ENCODE measurements at places on chromosomes 11 and 22.

DNA sequence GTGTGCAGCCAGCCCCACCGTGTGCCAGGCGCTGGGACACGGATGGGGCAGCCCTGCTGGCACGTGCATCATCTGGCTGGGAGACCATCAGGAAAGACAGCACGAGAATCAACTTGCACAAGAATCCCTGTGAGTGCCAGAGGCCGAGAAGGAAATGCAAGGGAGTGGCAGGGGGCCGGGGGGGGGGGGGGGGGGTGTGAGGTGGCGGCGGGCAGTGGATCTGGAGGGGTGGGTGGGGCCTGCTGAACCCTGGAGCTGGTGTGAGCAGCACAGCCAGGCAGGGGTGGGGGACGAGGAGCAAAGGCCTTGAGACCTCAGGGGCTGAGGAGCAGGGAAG, 14.0 kb upstream of the FLRT1 start:
- DNase-seq: no peak

DNA sequence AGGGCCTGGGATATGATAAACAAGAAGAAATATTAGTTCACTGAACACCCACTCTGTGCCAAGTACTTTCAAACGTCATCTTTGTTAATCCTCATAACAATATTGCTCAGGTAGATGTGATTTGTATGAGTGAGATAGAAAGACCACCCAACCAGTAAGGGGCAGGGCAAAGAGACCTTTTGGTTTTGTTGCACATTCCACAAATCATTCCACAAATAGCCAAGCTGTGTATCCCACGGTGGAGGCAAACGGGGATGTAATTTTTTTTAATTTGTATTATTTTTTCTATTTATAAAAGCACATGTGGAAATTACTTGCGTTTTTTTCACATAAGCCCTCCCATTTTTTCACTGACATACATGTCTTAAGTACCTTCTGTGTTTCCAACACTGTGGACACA, 29.0 kb downstream of the LAYN start:
- no peak for DNase-seq

DNA sequence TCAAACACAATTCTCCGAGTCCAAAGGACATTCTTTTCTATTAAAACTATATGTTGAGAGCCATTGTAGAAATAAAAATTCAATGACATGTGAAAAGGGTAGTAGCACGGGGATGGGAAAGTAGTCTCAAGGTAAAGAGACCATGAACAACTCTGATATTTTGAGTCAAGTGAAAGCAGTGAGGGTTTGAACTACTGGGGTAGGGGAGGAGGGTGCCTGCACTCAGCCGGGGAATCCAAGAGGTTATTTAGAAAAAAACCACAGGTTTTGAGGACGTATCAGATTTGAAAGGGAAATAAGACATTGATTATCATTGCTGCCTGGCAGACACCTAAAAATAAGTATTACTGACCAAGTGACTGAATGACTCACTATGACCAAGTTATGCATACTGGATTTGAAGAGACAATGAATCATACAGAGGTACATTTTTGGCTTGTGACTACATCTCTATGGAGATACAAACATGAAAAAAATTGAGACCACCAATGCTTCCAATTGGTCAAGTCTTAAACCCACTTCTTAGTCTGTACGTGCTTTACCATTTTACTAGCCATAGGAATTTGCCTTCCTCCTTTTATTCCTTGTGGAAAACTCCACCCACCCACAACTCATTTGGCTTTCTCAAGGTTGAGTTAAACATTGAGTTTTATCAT, 2.2 kb upstream of the OR52H1 start:
- no peak for DNase-seq

- no peak for DNase-seq
Measured at GRCh38 chr11:59787255-59787588, 23.4 kb downstream of the MRPL16 start.

- no peak for DNase-seq
Measured at GRCh38 chr11:116275635-116276034, 497.2 kb downstream of the BUD13 start.

DNA sequence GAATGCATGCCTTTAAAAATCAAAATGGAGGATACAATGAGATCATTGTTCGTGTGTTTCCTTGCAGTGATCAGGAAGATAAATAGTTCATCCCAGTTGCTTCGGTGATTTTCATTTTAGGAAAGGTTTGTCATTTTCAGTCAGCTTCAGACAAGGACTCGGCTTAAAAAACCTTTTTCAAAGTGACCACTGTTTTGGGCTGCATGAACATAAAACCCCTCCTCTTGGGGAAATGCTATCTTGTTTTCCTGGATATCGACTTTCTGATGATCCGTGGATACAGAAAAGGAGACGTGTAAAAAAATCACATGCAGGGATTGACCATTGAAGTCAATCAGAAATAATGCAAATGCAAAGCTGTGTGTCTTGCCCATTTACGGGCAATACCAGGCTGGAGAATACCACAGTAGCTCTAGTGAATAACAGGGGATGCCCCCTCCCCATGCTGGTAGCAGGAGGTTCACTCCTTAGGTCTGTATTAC, 146.8 kb downstream of the MAML2 start:
- no peak for DNase-seq

GRCh38 chr11:83571302-83571701, 285.1 kb upstream of the CCDC90B start:
- no peak for DNase-seq

- no peak for DNase-seq
Measured at GRCh38 chr11:72681226-72682153, 7.3 kb upstream of the PDE2A start.

GRCh38 chr11:46639197-46639839, 22.0 kb downstream of the ATG13 start:
- no peak for DNase-seq

DNA sequence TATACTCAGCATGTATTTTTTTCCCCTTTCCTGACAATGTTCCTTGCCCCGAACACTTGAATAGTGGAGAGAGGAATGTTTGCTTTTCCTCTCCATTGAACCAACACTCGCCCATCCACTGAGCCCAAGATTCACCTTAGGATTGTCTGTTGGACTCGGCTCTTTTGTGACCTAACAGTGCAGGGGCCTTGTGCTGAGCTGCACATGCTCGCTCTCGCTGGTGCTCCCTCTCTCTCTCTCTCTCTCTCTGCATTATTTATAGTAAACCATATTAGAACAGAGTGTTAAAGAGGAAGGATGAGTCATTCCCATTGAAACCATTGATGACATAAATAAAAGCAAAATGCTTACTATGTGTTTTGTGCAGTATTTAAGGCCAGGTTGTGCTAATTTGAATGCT, 20.7 kb downstream of the ZBTB16 start:
- no peak for DNase-seq

- no peak for DNase-seq
Measured at GRCh38 chr22:23579870-23580575, at the start of gene IGLL1. IGLL1 (minus strand) TSS chr22:23580290; CDS start chr22:23580190, 100 bp downstream.

DNA sequence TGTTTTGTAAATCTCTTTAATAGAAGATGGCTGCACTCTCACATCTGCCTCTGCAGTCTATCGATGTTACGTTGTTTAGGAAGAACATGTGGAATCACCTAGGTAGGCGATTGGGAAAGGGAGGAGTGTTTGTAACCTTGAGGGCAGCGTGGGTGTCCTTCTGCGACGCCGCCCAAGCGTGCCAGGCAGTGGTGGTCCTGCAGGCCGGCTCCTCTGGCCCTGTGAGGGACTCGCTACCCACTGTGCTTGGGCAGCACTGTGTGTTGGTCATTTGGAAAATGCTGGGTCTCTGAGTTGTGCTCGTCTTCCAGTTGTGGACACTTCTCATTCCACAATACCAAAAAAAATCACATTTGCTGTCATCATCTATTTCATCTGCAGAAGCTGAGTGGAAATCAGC, 29.1 kb downstream of the CTTN start:
- DNase-seq: no peak

DNA sequence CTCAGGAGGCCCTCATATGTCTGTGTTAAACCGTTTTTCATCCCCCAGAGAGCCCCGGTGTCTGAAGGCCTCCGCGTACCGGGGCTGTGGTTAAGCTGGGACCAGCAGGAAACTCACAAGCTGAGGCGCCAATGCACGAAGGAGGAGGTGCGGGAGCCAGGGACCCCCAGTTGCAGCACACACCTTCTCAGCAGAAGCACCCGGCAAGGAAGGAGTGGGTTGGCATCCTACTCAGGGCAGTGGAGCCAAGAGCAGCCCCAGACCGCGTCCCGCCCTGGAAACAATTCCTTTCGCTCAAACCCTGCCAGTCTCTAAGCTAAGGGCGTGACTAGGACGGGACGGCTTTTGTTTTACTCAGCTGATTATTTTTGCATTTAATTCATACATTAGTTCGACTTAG, 726.9 kb downstream of the BRD1 start:
- no peak for DNase-seq

- DNase-seq: no peak
Measured at GRCh38 chr11:12359761-12360160, 17.6 kb upstream of the PARVA start.

DNA sequence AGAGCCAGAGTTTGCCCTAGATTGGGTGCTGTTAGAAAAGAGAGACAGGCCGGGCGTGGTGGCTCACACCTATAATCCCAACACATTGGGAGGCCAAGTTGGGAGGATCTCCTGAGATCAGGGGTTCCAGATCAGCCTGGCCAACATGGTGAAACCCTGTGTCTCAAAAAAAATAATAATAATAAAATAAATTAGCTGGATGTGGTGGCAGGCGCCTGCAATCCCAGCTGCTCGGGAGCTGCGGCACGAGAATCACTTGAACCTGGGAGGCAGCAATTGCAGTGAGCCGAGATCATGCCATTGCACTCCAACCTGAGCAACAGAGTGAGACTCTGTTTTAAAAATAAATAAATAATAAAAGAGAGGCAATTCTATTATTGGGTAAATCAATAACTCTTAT, 199.2 kb upstream of the GUCY1A2 start:
- DNase-seq: no peak

DNA sequence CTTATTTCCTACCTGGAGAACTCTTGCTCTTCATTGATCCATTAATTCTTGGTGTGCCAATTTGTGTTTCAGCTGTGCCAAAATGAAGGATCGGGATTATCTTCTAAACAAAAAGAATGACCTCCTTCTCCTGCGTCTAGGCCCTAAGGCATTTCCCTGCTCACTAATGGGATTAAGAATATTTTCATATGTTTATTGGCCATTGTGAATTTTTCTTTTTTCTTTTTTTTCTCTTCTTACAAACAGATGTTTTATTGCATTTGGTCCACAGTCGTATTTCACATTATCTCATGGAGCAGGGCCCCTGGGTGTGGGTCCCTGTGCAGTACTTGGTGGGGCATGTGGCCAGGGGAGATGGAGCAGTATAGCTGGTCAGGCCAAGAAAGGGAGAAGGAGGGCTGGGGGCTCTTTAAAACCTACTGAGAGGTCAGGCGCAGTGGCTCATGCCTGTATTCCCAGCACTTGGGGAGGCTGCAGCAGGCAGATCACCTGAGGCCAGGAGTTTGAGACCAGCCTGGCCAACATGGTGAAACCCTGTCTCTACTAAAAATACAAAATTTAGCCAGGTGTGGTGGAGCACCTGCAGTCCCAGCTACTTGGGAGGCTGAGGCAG, 35.3 kb upstream of the HORMAD2 start:
- no peak for DNase-seq

- no peak for DNase-seq
Measured at GRCh38 chr22:26086359-26086758, 82.9 kb upstream of the SEZ6L start.

GRCh38 chr11:95074792-95075563, 8.3 kb downstream of the SRSF8 start:
- DNase-seq: no peak

- DNase-seq: no peak
Measured at GRCh38 chr11:100630898-100631297, 56.2 kb upstream of the ARHGAP42 start.

GRCh38 chr11:71580057-71581003, 2.3 kb downstream of the KRTAP5-11 start:
- no peak for DNase-seq

DNA sequence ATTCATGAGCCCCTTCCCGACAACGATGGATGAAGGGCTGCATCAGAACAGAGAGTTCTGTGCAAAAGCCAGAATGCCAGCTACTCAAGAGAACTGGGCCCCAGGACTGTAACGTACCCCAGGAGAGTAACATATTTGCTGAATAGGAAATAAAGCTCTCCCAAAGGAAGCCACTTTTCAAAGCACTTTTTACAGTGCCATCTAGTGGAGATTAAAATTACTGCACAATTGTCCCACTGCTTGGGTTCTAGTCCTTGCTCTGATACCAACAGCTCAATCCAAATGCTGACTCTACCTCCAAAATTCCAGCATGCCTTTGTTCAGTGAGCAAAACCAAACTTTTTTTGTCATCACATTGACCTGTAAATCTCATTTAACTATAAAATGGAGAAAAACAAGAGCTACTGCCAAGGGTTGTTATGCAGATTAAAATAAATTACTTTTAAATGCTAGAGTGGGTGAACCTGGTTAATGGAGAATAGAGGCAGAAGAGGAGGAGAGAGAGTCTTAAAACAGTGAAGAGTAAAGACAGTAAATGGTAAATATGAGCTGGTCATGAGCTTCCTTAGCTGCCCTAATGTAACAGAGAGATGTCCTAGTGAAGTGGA, 87.6 kb upstream of the FSHB start:
- no peak for DNase-seq

- DNase-seq: no peak
Measured at GRCh38 chr11:45204761-45205160, 58.3 kb downstream of the PRDM11 start.

- DNase-seq: no peak
Measured at GRCh38 chr11:112997857-112998466, 36.7 kb downstream of the NCAM1 start.

DNA sequence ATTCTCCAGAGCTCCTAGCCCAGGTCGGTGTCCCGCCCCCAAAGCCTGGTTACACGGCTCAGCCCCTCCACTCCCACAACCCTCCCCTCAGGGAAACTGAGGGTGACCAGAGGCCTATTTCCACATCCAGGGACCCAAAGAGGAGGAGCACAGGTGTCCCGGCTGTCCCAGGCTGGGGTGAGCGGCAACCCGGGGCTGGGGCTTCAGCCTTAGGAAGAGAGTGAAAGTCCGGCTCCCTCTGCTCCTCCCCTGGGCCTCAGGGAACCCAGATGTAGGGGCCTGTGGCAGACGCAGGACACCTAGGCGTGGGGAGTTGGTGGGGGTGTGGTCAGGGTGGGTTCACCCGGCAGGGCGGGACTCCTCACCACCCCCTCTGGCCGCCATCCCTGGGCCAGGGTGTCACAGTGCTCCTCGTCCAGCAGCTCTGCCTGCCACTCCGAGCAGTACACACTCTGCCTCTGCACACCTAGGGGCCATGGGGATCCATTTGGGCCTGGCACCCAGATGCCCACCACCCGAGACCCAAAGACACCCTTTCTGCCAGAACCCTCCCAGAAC, 63.1 kb downstream of the ARFGAP3 start:
- DNase-seq: no peak

DNA sequence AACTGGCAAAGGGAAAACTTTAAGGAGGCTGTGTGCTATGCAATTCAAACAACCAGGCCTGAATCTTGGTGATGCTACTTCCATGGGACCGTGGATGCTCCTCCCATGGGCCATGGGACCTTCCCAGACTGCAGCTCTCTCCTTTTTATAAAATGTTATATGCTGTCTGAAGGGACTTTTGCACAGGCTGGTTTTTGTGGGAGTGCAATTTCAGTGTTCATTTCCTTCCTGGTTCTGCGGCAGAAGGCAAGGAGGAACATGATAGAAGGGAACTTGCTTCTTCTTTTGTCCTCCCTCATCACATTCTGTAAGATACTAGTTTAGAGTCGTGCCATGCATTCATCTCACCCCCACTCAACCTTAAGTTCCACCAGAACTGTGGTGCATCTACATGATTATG, 68.9 kb downstream of the C11orf58 start:
- no peak for DNase-seq

- no peak for DNase-seq
Measured at GRCh38 chr11:63510360-63511047, 4.6 kb downstream of the LGALS12 start.
